Osteoblast (primary cell): ENCODE measurements at places on chromosomes 12 and 14. TPM values are rescaled to one million over a fixed set of nuclear protein-coding genes. Genes with fewer than 3 reads are reported as not detected.

The ASCL1 gene
- not detected in 2 replicates for total RNA-seq

The SYT10 gene
- not detected in 2 replicates for total RNA-seq

DNA sequence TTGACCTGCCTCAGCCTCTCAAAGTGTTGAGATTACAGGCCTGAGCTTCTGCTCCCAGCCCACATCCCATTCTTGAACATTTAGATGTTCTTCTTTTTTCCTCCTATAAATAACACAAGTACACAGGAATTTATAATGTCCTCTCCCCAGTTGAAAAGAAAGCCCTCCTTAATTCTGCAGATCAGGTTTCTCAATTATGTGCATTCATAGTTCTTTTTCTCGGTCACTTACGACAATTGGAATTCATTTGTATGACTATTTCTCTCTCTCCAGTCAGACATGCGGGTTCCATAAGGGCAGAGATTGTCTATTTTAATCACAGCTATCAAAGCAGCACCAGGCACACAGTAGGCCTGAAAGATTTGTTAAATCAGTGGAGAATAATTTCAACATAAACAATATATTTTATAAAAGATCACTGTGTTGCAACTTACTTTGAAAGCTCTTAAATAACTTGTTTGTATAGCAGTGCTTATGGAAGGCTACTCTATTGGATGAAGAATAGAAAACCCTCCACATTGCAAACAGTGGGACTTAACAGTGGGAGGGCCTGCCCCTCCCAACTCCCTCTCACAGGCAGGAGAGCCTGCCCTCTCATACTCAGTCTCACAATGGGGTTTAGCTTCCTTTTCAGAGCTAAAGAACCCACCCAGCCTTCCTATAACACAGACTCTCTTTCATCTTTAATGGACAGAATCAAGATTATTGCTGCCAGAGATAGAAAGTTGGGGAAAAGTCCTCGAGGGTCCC, 84.1 kb upstream of the TRAF3 start:
- no peak for DNase-seq

DNA sequence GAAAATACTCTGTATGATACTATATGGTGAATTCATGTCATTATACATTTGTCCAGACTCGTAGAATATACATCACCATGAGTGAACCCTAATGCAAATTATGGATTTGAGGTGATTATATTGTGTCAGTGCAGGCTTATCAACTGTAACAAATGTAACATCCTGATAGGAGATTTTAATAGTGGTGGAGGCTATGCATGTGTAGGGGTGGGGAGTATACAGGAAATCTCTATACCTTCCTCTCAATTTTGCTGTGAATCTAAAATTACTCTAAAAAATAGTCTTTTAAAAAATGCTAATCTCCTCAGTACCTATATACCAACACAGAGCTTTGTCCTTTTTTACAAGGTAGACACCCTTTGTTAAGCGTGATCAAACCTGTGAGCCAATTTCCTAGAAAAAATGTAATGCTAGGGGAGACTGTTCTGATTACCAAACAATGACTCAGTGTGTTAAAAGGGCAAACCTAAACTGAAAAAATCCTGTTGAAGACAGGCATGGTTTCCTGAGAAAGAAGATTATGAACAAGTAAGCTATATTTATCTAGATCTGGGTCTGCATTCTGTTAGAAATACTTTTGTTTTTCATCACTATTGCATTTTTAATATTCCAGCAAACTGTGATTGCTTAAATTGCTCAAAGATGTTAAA, 170.9 kb downstream of the DUSP6 start:
- no peak for DNase-seq

DNA sequence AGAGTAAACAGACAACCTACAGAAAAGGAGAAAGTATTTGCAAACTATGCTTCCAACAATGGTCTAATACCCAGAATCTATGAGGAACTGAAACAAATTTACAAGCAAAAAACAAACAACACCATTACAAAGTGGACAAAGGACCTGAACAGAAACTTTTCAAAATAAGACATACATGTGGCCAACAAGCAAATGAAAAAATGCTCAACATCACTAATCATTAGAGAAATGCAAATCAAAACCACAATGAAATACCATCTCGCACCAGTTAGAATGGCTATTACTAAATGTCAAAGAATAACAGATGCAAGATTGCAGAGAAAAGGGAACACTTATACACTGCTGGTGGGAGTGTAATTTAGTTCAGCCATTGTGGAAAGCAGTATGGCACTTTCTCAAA, 125.8 kb downstream of the C12orf42 start:
- no peak for DNase-seq

DNA sequence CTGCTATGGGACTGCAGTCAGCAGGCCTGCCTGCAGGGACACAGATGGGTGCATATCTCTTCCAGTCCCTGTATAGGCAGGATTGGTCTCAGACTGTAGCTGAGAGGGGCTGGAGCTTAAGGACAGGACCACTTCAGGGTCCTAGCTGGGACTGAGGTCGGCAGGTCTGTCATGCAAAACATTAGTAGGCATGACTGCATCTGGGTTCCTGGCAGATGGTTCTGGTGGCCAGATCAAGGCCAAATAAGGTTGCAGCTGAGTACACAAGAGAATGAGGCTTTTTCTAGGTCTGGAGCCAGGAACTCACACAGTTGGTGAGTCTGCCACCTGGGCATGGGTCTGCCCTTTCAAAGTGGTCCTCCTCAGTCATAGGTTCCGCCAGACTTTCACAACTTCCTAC, 155.8 kb downstream of the TPH2 start:
- no peak for DNase-seq

GRCh38 chr14:38389681-38390080, 133.8 kb upstream of the CLEC14A start:
- no peak for DNase-seq
